ENCODE measurements at places on chromosomes 11 and 22. TPM values are rescaled to one million over a fixed set of nuclear protein-coding genes. Genes with fewer than 3 reads are reported as not detected.

Gene OR51B5
- not detected for total RNA-seq

Gene ART1
- not detected for total RNA-seq

Gene MS4A6A
- total RNA-seq = 167 TPM

Gene PLAAT5
- 32.9 TPM for total RNA-seq

Gene TRIM49
- total RNA-seq = not detected

Gene GANAB
- 126 TPM for total RNA-seq

Measured in omental fat pad (tissue), 4 donors.